ENCODE measurements at places on chromosomes 6 and 20.

DNA sequence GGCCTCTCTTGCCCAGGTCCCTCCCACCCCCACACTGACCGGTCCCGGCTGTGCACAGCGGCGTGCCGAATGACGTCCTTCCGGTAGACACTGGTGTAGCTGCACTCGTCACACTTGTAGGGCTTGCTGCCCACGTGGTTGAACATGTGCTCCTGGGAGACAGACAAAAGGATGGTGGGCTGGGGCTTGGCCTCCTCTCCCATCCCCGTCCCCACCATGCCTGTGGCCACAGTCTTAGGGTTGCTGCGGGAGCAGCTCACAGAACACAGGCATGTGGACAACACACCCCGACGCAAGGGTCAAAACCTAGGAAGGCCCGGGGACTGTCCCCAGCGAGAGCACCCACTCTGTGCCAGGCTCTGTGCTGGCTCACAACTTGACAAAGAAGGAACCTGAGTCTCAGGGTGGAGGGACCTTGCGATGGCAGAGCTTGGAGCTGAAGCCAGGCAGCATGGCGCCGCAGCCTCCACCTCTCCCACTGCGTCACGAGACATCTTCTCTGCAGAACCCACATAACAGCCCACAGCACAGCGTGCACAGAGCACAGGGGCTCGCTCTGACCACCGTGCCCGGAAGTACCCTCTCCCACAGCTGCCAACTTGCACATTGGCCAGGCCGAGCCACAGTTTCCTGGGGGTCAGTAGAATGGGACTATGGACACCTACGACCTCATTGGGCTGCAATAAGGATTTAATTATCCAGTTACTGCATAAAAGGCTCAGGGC lies 9.8 kb downstream of the ZNF335 start:
- DNase-seq, result no peak

GRCh38 chr20:43690943-43691598 lies 24.2 kb downstream of the MYBL2 start:
- DNase-seq, result no peak

DNA sequence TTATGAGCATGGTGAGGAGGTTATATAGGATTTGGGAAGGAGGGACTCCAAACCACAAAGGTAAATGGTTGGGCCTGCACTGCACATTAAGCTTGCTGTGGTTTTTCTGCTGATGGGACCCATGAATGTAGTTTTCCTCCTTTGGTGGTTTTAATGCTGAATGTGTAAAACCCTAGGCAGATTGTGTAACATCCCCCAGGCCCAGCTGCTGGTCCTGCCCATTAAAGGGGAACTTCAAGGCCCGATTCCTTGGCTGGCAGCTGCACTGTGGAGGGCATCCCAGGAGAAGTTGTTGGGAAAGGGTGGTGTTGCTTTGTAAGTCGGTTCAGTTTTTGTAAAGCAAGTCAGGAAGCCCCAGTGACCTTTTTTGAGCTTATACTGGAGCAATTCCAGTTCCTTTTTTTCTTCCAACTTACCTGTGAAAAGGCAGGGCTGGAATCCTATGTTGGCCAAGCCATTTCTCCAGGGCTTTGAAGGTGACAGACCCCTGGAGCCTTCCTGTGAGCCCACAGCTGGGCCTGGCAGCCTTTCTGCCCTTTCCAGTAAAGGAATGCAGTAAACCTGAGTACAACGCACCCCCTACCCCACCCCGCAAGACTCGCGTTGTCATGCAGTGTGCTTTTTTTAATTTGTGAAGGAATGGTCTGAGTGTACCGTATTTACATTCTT lies 43.1 kb upstream of the NAA20 start:
- DNase-seq, result no peak

- DNase-seq, result peak; percentile 42
Observed at GRCh38 chr20:34220561-34220960, 20.7 kb upstream of the ASIP start.

- DNase-seq, result no peak
Observed at GRCh38 chr6:159982731-159983506, 14.0 kb downstream of the IGF2R start.

- no peak for DNase-seq
Observed at GRCh38 chr6:148415511-148416260, 73.0 kb downstream of the SASH1 start.

- no peak for DNase-seq
Observed at GRCh38 chr6:15082708-15083107, 163.2 kb upstream of the JARID2 start.

Measured in SW 1271 (cell line).